Stimulated activated CD4-positive, alpha-beta T cell treated with anti-CD3 and anti-CD28 coated beads, Interleukin-4, amount 100 ng/mL, for 1 hour (primary cell): ENCODE measurements at places on chromosomes 2 and 18.

GRCh38 chr2:178874529-178875240 lies 67.5 kb upstream of the TTN start:
- DNase-seq, result no peak

DNA sequence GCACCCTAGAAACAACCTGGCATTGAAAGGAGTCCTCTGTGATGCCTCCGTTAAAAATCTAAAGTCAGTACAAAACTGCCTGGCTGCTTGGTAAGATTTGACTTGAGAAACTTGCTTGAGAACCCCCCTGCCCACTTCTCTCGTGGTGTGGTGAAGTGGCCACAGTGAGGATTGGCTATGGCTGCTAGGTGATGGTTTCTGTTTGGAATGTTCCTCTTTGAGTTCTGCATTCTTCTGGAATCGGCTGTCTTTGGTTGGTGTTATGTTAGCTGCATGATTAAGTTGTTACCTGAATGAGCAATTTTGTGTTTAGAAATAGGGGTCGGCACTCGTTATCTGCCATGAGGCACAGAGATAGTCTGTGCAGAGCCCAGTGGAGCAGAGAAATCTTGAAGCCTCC lies 21.7 kb upstream of the SAG start:
- DNase-seq, result no peak

GRCh38 chr2:168679741-168680310 lies 122.6 kb upstream of the NOSTRIN start:
- no peak for DNase-seq

GRCh38 chr2:2743164-2743571 lies 412.1 kb upstream of the MYT1L start:
- DNase-seq, result no peak

DNA sequence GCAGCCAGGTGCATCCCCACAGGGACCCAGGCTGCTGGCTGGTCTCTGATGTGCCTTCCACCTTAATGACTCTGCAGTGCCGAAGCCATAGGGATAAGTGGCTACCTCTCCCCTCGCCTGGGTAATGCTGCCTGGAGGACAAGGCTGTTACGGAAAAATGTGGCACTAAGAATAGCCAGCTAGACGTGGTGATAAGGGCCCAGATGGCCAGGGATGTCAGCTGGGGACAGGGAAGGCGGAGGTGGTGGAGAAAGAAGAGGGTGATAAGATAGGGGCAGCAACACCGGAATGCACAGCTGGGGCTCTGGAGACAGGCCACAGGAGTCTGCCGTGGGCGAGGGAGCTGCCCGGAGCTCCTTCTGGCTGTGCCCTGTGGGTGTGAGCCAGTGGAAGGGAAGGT lies 170.6 kb downstream of the FHOD3 start:
- DNase-seq, result no peak

- DNase-seq, result no peak
Measured at GRCh38 chr2:10137053-10137843, 14.7 kb downstream of the RRM2 start.

- DNase-seq, result no peak
Measured at GRCh38 chr18:39913672-39914366, 2041.2 kb upstream of the PIK3C3 start.

- no peak for DNase-seq
Measured at GRCh38 chr2:10140841-10141610, 18.5 kb downstream of the RRM2 start.

GRCh38 chr2:64283641-64284361 lies 139.6 kb upstream of the PELI1 start:
- no peak for DNase-seq
